NCI-H446 (cell line): ENCODE measurements at places on chromosomes 13 and 19.

GRCh38 chr19:13588957-13589833 lies 82.9 kb upstream of the CACNA1A start:
- DNase-seq, result no peak

DNA sequence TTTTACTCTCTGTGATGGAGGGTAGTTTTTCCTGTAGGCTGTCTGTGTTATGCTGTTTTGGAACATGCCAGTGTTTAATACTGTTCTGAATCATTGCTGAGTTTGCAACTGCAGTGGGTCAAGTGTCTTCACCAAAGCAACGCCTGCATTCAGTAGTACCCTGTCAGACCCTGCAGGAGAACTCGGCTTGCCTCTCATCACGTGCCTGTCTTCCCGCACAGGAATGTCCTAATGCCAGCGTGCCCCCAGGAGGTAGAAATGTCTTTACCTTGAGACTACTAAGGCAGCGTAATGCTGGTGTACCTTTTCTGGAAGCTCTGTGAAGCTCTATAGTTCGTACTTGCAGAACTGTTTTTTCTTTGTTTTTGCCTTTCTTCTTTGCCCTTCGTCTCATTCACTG lies 42.3 kb downstream of the POLR1D start:
- DNase-seq, result no peak

GRCh38 chr13:58018865-58019264 lies 387.3 kb downstream of the PCDH17 start:
- no peak for DNase-seq

- DNase-seq, result no peak
Measured at GRCh38 chr13:94494026-94494425, 14.5 kb upstream of the DCT start.

DNA sequence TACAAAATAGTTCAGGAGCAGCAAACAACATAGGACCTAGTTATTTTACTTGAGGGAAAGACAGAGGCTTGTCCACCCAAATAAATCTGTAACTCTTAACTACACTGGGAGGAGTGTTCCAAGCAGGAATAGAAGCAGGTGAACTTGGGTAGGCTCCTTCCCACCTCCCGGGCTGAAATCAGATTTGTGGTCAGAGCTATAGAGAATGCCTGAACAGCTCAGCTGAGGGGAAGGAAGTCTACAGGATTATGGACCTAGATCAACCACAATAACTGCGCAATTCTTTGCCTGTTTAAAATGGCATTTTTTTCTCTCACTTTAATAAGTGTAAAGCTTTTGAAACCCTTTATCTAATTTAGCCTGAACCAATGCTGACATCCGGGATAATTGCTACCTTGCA lies 73.5 kb upstream of the IRS2 start:
- no peak for DNase-seq

GRCh38 chr13:45122941-45123340 lies 2.6 kb downstream of the GTF2F2 start:
- DNase-seq, result no peak
